ENCODE measurements at places on chromosomes 11 and 22.

GRCh38 chr22:25742918-25743708 lies 1.1 kb downstream of the MYO18B start:
- DNase-seq: no peak

DNA sequence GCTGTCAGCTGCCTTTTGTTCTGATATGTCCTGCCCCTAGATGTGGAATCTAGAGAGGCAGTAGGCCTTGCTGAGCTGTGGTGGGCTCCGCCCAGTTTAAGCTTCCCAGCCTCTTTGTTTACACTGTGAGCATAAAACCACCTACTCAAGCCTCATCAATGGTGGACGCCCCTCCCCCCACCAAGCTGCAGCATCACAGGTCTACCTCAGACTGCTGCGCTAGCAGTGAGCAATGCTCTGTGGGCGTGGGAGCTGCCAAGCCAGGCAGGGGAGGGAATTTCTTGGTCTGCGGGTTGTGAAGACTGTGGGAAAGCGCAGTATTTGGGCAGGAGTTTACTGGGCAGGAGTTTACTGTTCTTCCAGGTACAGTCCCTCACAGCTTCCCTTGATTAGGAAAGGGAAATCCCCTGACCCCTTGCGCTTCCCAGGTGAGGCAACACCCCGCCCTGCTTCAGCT lies 98.5 kb downstream of the SMCO4 start:
- no peak for DNase-seq

DNA sequence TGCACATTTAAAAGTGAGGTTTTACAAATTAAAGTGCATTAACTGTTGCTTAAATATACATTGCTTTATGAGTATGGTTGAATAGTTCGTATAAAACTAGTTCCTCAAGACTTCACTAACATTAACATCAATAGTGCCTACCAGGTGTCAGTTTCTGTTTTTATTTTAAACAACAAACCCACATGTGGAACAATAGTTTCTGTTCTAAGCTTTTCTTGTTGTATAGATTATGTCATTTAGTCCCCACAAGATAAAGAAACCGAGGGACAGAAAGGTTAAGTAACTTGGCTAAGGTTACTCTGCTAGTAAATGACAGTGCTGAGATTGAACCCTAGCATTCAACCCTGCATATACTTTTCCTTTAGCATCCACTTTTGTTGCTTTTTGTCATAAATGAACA lies 41.4 kb upstream of the ST14 start:
- no peak for DNase-seq

GRCh38 chr11:16911658-16912057 lies 102.6 kb downstream of the PLEKHA7 start:
- no peak for DNase-seq

DNA sequence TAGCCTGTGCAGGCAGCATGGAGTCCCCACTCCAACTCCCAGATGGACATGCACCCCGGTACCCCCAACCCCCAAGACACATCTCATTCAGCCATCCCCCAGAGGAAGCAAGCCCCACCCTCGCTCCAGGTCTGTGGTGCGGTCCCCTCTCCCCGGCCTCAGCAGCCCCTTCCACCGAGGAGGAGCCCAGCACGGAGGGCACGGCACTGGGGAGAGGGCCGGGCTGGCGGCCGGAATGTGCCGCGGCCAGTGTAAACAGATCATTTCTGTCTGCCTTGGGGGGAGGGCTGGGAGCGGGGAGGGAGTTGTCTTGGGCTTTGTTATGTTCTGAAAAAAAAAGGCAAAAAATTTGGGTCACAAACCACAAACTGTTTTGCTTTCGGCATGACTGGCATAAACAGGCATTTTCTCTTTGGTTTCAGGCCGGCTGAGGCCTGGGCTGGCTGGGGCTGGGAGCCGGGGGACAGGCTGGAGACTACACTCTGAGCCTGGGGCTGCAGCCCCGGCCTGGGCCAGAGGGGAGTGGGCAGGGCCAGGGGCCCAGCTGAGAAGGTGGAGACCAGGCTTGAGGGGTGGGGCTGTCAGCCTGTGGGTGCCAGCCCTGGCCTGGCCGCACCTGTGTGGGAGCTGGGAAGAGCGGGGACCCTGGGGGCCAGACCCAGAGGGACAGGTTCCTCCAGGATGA lies 16.8 kb downstream of the IGF2 start:
- no peak for DNase-seq

- no peak for DNase-seq
Measured at GRCh38 chr11:134850566-134850965, 438.5 kb upstream of the B3GAT1 start.

GRCh38 chr11:43947003-43947500 lies 4.6 kb downstream of the C11orf96 start:
- DNase-seq: no peak

DNA sequence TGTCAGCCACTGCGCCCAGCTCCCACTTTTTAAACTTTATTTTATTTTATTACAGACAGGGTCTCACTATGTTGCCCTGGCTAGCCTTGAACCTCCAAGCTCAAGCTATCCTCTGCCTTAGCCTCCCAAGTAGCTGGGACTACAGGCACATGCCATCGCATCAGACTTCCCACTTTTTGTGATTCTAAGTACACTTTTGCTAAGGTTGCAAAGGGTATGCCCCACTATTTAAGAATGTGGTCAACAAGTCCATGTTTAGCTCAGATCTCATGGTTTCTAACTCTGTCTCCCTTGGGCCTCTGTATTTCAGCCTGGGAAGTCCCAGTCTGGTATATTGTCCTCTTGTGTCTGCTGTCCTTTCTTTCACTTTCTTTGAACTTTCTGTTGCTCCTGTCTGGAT lies 35.3 kb downstream of the EXPH5 start:
- no peak for DNase-seq

DNA sequence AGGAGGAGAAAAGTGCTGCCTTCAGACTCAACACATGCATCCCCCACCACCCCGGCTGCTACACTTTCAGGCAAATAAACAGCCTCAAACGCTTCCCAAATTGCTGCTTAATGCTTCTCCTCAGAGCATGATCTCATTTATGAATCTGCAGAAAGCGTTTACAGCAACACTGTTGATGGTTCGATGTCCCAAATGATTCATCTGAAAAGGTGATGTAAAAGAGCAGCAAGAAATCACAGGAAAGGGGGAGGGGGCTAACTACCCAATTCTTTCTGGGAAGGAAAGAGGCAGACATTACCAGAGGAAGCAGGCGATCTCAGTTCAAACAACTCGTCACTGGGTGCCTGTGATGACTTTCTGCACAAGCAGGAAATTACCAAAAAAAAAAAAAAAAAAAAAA lies 119.6 kb downstream of the TENM4 start:
- no peak for DNase-seq

- no peak for DNase-seq
Measured at GRCh38 chr22:31826443-31826842, 72.6 kb downstream of the DEPDC5 start.

GRCh38 chr11:75380716-75381420 lies 18.4 kb upstream of the RPS3 start:
- DNase-seq: peak; percentile 67

- DNase-seq: no peak
Measured at GRCh38 chr11:9616858-9617257, 43.4 kb downstream of the WEE1 start.

DNA sequence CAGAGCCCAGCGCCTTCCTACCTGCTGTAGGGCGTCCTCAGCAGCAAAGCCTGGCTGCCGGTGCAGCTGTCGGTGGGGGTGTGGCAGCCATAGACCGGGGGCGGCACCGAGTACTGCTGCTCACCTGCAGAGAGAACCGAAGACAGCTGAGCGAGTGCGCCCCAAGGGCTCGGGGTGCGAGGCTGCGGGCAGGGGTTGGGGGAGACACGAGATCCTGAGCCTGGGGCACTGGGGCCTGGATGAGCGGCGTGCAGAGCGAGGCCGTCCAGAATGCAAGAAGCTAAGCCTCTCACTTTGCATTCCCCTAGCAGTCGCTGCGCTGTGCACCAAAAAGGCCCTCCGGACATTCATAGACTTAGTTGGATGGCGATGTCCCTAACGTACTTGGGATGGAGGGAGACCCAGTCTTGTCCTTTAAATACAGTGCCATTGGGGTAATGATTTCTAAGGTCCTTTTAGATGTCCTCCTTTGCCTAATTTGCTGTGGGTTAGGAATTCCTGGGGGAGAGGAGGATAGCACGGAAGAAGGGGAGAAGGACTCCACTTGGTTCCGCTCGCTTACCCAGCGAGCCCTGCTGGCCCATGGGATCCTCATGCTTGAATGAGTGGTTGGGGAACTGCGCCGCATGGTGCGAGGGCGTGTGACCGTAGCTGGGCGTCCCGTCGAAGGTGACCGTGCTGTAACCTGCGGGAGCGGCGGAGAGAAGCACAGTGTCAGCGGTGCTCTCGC lies 7.2 kb downstream of the WT1 start:
- DNase-seq: no peak

GRCh38 chr22:16699326-16699725 lies 106.7 kb upstream of the CCT8L2 start:
- no peak for DNase-seq

DNA sequence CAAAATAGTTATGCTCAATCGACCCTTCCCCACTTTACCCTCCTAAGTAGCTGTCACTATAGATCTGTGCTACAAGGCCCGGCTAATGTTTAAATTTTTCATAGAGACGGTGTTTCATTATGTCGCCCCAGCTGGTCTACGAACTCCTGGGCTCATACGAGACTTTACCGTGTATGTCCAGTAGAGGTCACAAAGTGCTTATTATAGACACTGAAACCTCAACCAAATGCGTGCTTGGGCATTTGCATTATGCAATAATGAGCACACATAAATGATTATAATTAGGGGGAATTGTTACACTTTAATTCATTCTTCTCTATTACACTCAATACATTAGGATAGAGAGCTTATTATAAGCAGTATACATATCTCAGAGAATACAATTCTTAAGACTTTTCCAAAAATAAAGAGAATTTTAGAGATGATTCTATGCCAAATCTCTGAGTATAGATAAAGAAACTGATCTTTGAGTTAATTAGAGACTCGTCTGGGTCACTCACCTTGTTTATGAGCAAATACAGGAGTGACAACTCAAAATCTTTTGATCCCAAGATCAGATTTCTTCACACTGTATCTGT lies 12.5 kb upstream of the MRPL16 start:
- peak; percentile 79 for DNase-seq

DNA sequence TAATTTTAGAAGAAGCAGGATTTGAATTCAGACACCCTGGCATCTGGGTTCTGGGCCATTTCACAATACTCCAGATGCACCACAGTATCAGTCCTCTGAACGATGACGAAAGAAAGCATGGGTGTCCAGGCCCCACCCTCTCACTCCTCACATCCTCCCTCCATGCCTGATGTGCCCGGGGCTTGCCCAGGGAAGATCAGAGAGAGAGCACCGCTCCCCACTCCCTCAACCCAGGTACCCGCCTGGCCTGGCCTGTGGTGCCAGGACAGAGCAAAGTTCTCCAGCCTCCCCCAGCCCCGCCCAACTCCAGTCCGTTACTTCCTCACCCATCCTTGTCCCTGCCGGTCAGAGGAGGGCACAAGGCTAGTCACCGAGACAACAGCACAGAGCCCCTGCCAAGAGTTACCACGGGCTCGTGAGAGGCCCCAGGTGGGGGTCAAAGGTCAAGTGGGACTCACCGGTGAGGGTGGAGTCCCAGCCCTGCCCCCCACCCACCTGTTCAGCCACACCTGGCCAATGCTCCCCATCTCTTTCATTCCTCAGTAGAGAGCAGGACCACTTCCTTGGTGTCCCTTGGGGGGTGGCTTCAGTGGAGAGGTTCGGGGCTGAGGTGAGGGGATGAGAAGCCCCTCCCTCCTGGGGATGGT lies 8.1 kb downstream of the BCL9L start:
- DNase-seq: peak; percentile 71

DNA sequence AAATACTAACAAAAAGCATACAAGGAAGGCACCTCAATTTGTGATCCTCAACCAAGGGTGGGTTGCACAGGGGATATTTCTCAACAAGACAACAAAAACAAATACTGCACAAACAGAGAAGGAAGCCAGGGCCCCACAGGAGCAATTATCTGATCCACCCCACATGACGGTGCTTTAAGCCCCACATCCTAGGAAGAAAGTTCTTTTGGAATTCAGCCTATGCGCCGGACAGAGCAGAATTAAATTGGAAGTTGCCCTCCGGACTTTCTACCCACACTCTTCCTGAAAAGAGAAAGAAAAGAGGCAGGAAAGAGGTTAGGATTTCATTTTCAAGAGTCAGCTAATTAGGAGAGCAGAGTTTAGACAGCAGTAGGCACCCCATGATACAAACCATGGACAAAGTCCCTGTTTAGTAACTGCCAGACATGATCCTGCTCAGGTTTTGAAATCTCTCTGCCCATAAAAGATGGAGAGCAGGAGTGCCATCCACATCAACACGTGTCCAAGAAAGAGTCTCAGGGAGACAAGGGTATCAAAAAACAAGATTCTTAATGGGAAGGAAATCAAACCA lies 40.6 kb downstream of the OSBP start:
- DNase-seq: no peak

DNA sequence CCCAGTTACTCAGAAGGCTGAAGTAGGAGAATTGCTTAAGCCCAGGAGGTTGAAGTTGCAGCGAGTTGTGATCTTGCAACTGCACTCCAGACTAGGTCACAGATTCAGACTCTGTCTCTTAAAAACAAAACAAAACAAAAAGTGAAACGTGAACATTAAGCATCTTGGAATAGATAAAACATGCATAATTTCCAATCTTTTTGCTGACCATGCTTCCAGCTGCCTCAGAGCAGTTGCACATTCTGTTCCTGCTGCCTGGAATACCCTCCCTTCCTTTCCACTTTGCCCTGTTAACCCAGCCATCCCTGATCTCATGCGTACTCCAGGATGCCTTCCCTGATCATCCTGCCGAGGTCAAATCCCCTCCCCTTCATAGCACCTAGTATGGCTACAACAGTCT lies 718 bp upstream of the CCDC88B start:
- DNase-seq: no peak

GRCh38 chr22:40216041-40216756 lies 38.5 kb downstream of the TNRC6B start:
- peak; percentile 21 for DNase-seq

DNA sequence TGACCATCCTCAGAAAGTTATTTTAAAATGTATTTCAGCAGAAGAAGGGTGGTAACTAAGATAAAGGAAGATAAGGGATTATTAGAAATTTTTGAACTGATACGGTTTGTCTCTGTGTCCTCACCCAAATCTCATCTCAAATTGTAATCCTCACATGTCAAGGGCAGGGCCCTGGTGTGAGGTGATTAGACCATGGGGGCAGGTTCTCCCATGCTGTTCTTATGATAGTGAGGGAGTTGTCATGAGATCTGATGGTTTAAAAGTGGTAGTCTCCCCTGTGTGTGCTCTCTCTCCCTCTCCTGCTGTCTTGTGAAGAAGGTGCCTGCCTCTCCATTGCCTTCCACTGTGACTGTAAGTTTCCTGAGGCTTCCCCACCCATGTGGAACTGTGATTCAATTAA lies 36.1 kb downstream of the CYP2R1 start:
- DNase-seq: no peak

GRCh38 chr11:119614222-119615002 lies 114.6 kb downstream of the NECTIN1 start:
- DNase-seq: no peak

- DNase-seq: no peak
Measured at GRCh38 chr22:28183078-28183860, 264.2 kb upstream of the PITPNB start.

- DNase-seq: no peak
Measured at GRCh38 chr11:18713646-18714442, 12.1 kb downstream of the IGSF22 start.

- DNase-seq: no peak
Measured at GRCh38 chr22:45358127-45358526, 48.4 kb downstream of the FAM118A start.
